ENCODE measurements at places on chromosomes 7 and 10.

GRCh38 chr7:36358589-36358988 is 31.1 kb upstream of the ANLN start:
- DNase-seq = no peak

DNA sequence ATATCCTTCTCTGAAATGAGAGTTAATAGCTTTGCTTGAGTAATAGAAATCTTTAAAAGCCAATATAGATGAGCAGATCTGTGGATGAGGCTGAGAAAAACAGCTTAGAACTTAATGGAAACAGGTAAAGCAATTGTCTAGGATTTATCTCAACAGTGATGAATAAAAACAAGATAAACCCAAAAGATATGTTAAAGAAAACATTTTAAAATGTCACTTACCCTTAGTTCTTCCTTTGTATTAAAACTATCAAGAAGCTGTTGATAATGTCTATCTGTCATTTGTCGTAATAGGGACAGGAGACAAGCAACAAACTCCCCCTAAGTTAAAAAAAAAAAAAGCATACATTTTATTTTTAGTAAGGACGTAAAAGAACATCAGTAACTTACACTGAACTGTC is 272.1 kb upstream of the IMMP2L start:
- no peak for DNase-seq

GRCh38 chr10:93319896-93320295 is 162.2 kb downstream of the MYOF start:
- no peak for DNase-seq

DNA sequence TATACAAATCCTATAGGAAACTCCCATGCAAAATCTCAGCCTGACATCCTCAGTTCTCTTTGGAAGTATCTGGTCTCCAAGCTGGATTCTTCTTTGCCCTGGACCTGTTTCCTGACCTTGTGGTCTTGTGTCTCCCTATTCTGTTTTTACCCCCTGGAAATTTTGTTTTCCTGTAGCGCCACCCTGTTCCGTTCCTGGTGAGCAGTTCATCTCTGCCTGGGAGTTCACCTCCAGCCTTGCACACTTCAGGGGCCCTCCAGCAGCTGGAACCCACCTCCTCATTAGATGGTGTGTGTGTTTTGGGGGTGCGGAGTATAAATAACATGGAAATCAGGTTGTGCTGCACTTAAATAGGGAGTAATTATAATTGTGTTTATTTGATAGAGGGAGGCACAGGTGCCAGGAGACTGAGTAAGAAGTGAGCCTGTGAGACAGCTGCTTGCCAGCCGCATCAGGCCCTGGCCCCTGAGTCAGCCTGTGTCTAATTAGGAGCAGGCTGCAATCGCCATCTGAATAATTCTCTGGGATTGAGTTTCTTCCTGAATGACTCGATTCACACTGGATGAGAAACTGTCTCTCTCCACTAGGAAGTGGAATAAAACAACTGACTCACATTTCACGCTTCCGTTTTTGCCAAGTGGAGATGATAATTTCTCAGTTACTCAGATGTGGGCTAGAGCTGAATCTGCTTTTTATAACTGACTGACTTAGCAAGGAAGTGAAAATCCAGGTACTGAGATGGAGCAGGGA is 69.4 kb upstream of the HECTD2 start:
- no peak for DNase-seq

DNA sequence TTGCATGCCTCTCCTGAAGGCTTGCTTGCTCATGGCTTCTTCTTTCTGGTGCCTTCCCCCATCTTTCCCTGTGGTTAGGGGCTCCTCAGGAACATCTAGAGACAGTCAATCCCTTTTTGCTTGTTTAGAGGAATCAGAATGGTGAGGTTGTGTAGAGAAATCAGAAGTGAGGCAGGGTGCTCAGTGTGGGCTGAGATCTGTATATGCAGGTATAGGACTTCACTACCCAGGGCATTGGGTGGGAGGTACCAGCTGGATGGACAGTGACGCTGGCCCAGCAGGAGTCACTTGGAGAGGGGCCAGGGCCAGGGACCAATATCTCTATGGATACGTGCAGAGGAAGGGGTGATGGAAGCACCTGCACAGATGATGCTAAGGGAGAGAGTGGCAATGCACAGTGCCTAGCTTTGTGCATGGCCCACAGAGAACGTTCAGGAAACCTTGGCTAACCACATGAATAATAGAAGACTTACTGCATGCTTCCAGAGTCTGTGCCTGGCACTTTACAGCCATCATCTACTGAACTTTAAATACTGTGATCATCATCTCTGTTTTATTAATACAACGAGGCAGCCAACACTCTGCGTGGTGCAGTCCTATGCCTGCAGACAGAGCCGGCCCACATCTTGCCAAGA is 255.2 kb downstream of the ABCA13 start:
- no peak for DNase-seq

DNA sequence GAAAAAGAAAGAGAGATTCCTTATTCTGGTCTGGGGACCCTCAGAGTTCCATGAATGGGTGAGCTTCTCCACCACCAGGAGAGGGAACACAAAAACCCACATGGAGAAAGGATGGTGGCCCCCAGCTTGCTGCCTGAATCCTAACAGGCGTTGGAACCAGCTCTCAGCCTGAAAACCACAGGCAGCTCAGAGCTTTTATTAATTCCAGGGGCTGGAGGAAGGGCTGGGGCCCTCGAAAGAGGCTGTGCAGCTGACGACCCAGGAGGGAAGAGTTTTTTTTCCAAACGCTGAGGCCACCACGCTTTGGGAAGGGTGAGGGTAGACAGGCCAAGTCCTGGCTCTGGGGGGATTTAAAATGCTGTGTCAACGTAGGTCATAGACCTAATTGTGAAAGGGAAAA is 10.8 kb upstream of the ELN start:
- DNase-seq = no peak

- no peak for DNase-seq
Measured at GRCh38 chr7:44697136-44698045, 51.3 kb upstream of the ZMIZ2 start.

DNA sequence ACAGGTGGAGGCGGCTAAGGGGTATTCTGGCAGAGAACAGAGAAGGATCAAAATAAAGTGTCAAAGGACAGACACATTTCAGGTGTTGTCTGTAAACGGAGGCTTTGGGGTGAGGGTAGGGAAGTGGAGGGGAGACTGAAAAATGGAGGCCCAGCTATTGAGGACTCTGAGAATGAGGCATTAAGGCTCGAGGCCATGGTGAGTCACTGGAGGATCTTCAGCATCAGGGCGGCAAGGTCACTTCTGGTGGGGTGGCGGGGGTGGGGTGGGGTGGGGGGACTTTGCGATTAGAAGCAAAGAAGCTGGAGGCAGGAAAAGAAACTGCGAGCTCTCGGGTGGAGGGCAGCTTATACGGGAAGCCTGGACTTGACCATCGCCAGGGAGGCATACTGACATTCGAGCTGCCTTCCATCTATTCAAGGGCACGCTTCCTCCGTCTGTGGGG is 58.4 kb upstream of the PCGF5 start:
- peak; percentile 68 for DNase-seq

DNA sequence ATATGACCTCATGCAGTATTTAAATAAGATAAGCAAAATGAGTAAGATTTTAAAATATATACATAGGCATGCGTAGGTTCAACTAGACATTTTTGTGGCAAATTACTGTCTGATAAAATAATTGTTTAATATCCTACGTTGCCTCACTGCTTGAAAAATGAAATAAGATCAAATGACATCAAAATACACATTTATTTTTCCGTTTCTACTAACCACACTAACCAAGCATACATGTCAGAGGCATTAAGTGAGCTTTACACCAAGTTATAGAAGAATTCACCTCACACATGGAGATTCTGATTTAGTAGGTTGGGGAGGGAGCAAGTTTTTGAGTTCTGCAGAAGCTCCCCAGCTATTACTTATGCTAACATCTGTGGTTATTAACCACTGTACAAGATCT is 66.8 kb downstream of the RSU1 start:
- no peak for DNase-seq
